ENCODE measurements at places on chromosomes 7 and 10.

GRCh38 chr7:25886387-25887240, 265.4 kb upstream of the NFE2L3 start:
- DNase-seq: peak; percentile 28

DNA sequence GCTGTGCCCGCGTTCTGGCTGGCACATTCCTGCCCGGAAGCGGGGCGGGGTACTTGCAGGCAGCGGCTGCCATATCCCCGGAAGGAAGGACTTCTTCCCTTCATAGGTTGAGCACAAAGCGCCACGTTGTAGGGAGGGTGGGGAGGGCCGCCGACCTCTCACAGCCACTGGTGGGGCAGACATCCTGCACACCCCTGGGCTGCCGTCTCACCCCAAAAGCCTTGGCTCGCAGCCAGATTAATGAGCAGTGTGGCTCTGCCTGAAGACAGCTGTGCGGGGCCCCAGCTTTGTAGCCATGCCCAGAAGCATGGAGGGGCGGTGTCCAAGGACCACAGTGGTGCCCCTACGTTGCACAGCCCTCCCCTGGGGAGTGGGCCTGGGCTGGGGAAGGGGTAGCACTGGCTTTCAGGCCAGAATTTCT, 54.3 kb upstream of the DPYSL4 start:
- DNase-seq: no peak

DNA sequence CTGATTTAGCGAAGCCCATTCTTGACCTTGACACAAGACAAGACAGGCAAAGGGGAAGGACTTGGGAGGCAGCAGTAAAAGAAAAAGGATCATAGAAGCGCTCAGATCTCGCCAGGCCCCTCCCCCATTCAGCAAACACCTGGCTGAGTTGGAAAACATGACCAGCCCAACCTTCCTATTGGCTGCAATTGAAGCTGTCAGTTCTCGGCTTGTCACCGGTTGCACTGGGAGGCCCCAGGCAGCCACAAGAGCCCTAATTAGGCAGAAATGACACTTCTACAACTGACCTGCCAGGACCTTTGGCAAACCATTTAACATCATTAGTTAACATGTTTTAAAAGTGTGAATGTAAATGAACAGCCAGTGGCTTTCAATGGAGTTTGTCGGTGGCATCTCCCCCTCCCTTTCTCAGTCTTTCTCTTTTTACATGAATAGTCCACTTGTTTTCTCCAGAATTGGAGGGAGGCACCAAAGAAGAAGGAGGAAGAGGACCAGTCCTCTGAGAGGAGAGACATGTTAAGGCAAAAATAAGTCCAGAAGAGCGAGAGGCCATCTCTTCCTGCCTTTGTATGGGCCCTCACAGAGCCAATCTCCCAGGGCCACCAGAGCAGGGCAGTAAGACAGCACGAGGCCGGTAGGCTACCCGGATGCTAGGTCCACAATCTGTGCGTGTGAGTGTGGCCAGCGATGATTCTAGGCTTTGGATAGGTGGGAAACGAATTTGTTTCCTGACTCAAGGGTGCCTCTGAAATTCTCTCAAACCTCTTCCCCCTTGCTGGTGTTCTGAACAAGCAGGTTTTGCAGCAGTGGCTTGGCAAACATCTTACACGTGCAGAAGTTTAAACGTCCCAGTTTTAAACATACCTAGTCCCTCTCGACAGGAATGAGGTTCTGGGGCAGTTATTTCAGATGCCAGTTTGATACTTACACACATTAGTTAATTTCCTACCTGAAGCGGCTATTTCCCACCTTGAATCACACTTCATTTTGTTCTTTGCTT, 15.0 kb upstream of the ENO4 start:
- no peak for DNase-seq

GRCh38 chr10:21976739-21977138, 26.8 kb downstream of the DNAJC1 start:
- DNase-seq: no peak

DNA sequence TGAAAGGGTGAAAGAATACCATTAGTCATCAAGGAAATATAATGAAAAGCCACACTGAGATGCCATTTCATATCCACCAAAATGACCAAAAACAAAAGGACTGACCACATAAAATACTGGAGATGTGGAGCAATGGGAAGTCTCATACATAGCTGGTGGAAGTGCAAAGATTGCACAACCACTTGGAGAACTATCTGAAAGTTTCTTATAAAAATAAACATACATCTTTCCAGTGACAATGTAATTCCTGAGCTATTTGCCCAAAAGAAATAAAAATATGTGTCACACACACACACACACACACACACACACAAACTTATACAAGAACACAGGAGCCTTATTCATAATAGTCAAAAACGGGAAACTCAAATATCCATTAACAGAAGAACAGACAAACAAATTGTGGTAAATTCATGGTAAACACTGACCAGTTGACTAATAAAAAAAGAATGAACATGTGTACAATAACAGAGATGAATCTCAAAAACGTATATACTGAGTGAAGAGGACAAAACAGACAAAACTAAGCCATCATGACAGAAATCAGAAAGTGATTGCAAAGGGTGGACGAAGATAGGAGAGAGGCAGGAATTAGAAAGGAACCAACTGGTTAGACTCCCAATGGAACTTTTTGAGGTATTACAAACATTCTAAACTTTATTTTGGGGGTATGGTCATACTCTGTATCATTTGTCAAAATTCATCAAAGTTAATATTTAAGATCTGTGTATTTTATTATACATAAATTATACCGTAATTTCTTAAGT, 21.5 kb downstream of the WASL start:
- no peak for DNase-seq

- no peak for DNase-seq
Observed at GRCh38 chr10:28343252-28343651, 40.4 kb upstream of the MPP7 start.

DNA sequence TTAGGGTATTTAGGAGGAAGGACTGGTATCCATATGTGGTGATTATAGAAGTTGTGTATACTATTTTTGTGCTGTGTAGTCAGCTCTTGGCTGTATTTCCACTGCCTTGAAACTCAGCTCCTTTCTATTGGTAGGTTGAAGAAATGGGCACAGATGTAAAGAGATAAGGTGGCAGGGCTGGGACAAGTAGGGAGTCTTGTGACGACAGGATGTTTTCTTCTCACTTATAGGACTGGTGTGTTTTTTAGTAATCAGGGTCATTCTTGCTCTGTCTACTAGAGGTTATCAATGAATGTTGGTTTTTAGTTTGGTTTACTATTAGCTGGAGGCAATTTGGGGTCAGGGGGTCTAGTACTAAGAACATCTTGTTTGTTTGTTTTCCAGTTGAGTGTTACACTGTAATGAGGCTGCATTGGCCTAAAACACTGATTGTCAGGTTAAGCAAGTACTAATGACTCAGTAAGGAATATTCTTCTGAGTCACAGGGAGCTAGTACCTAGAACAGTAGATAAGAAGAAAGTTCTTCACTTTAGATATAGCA, 11.8 kb downstream of the UBN2 start:
- no peak for DNase-seq

GRCh38 chr7:97133159-97133558, 15.7 kb downstream of the SDHAF3 start:
- DNase-seq: no peak

GRCh38 chr10:86385806-86386205, 19.2 kb upstream of the GRID1 start:
- no peak for DNase-seq

GRCh38 chr7:117110480-117111315, 157.4 kb downstream of the ST7 start:
- DNase-seq: peak; percentile 51

- no peak for DNase-seq
Observed at GRCh38 chr7:66609176-66609575, 19.5 kb upstream of the KCTD7 start.

GRCh38 chr10:49498425-49498824, 40.5 kb downstream of the ERCC6 start:
- DNase-seq: no peak

- peak; percentile 50 for DNase-seq
Observed at GRCh38 chr10:72337039-72337629, 17.6 kb downstream of the DNAJB12 start.

GRCh38 chr7:47518827-47519226, 63.1 kb downstream of the TNS3 start:
- no peak for DNase-seq

DNA sequence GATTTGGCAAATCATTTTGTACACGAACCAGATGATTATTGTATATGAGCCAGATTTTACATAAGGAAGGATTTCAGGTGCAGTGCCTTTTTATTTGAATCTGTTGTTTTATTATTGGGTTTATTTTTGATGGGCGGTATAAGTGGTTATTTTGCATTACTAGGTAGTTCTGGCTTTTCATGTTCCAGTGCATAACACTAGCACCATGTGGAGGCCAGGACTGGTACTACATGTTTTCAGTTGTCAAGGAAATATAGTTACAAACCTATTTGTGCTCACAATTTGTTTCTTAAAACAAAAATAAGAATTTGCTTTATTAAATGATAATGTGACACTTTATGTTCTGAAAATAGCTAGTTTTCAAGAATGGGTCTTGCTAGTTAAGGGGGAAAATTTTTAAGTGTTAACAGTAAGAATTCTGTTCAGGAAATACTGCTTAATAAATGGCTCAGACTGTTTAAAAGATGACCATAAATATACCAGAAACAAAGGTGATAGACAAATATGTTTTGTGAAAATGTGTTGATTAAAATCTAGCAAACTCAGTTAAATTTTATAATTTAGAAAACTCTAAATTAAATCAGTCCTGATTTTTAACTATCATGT, 7.1 kb upstream of the SEMA3E start:
- peak; percentile 42 for DNase-seq

DNA sequence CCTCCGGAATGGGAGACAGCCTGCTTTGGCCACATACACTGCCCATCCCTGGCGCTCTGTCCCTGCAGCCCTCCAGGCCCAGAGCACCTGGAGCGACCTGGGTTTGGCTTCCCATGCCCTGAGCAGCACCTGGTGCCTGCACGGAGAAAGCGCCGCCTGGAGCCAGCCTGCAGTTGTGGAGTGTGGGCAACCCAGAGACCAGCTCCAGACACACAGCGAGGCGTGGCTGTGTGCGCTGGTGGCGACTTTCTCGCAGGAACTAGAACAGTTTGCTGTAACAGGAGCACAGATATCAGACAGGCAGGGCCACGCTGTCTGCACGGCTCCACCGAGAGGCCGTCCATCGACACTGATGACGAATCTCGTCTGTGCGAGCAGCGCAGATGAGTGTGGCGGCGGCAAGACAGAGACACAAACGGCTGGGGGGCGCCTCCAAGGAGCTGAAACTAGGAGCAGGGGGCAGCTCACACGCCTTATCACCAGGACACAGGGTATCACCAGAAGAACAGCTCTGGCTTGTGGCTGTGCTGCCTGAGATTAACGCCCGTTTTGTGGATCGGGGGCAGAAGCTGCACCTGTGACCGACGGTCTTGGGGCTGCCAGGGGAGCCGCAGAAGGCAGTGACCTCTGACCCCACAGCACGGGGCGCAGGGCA, 275.3 kb downstream of the DNAJB6 start:
- no peak for DNase-seq

- no peak for DNase-seq
Observed at GRCh38 chr7:27091941-27092818, 3.6 kb downstream of the HOXA1 start.

DNA sequence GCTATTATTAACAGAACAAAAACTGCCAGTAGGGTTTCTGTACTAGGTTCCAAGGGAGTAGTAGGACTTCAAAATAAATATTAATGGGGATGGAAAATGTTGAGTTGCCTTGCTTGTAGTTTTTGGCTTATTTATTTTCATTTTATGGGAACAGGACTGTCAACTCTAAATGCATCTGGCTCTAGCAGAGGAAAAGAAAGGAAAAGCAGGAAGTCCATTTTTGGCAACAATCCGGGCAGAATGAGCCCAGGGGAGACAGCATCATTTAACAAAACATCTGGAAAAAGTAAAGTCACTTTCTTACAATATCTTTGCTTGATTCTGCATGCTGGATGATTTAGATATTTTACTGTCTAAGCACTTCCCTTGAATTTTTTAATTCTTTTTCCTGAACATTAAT, 69.4 kb downstream of the NOC3L start:
- no peak for DNase-seq

- no peak for DNase-seq
Observed at GRCh38 chr10:104201636-104202035, 30.5 kb downstream of the CFAP43 start.

- DNase-seq: no peak
Observed at GRCh38 chr7:3436746-3437145, 135.7 kb downstream of the SDK1 start.

- no peak for DNase-seq
Observed at GRCh38 chr7:148929176-148929575, 45.1 kb upstream of the EZH2 start.

DNA sequence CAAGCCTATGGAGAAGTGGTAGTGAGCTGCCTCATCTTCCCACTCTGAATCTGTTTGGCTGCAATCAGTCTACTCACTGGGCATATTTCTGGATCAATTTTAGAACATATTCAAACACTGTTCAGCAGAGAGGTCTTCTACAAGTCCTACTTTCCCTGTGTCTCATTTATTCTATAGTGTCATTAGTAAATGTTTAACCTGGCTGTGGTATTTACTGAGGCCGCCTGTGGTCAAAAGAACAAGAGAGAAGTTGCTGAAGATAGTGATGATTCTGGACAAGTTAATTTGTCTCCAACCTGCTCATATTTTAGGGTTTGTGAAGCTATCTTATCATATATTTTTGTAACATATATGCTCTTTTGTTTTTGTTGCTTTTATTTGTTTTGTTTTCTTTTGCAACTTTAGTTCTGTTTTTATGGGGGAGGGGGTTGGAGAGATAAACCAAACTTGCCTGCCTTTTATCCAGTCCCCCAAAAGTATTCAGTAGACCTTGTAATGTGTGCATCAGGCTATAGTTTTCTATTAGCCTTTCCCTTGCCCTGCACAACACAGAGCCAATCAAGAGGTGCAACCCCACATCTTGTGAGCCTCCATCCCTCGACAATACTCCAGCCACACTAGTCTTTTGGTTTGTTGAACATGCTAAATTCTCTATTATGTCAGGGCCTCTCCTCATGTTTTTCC, 362.8 kb upstream of the MBL2 start:
- DNase-seq: no peak

GRCh38 chr7:36277249-36277542, 112.5 kb upstream of the ANLN start:
- DNase-seq: no peak

- no peak for DNase-seq
Observed at GRCh38 chr7:92061154-92061553, 73.1 kb downstream of the CYP51A1 start.

DNA sequence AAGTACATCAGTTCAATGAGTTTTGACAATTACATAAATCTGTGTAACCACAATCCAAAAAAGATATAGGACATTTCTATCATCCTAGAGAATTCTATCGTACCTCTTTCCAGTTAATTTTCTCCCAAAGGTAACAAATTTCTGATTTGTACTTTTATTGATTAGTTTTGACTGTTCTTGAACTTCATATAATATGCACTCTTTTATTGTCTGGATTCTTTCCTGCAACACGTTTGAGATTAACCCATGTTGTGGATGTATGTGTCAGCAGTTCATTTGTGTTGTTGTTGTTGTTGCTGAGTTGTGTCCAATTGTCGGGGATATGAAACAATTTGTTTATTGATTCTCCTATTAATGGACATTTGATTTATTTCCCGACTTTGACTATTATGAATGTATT, 145.9 kb upstream of the WDR11 start:
- DNase-seq: no peak

GRCh38 chr10:114515298-114515914, 111.1 kb upstream of the AFAP1L2 start:
- no peak for DNase-seq

All from NCI-H2171 treated with DMSO at 0.1 percent for 48 hours (cell line).